NCI-H2029 (cell line): ENCODE measurements at places on chromosomes 7 and 10.

GRCh38 chr7:30465046-30465810, 13.4 kb downstream of the NOD1 start:
- no peak for DNase-seq

GRCh38 chr7:80729591-80730320, 91.3 kb downstream of the CD36 start:
- no peak for DNase-seq

DNA sequence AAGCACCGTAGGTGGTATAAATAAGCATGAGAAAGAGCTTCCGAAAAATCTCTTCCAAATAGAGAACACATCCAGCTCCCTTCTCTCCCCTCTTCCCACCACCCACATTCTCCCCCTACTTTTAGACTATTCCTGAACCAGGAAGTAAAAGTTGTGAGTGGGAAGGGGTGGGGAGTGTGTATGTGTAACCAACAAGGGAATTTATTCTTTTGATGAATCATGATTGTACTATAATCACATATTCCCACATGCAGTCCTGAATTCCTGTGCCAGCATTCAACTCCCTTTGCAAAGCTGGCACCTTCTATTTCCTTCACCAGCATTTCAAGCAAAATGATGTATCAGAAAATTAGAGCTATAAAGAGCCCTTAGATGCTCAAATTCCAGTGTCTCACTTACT, 230.6 kb upstream of the CHRM2 start:
- DNase-seq: no peak

DNA sequence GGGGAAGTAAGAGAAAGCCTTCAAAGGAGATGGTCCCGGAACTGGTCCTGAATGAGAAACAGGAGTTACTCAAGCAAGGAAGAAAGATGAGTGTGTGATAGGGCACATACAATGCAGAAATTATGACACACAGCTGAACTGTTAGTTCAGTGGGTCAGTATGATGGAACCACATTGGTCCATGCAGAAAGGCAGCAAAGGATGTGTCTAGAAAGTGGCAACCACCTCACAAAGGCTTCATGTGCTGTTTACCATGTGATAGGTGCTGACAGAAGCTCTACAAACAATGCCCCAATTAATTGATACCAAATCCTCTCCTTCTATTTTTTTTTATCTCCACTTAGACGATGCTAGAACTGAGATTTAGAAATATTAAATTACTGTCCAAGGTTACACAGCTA, 258.3 kb downstream of the RELN start:
- no peak for DNase-seq

DNA sequence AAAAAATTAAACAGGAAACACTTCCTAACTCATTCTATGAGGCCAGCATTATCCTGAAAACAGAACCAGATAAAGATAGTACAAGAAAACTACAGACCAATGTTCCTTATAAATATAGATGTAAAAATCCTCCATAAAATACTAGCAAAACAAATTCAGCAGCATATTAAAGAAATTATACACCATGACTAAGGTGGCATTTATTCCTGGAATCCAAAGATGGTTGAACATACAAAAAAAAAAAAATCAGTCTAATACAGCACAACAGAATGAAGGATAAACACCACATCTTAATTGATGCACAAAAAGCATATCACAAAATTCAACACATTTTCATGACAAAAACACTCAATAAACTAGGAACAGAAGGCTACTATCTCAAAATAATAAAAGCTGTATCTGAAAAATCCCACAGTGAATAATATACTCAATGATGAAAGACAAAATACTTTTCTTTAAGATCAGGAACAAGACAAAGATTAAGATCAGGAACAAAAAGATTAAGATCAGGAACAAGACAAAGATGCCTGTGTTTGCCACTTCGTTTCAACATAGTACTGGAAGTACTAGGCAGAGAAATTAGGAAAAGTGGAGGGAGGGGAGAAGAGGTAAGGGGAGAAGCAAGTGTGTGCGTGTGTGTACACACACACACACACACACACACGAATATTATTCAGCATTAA, 95.6 kb downstream of the SNX13 start:
- DNase-seq: no peak

DNA sequence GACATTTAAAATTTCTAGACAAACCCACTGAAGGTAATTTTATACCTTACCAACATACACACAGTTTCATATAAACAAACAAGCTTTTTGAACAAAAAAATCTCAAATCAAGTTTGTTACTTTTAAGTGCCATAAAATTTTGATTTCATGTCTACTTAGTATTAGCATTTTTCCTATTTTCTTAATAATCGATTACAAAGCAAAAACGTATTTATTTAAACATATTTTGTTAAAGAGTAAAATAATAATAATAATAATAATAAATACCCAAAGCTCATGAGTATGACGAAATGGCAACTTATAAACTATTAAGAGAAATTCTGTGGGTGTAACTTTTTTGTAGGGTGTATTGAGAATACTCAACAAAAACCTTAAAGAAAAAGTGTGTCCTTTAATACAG, 177.6 kb downstream of the GALNT11 start:
- DNase-seq: no peak
